ENCODE measurements at places on chromosomes 3 and 15.

- no peak for DNase-seq
Measured at GRCh38 chr3:127911421-127911931, 3.6 kb upstream of the KBTBD12 start.

DNA sequence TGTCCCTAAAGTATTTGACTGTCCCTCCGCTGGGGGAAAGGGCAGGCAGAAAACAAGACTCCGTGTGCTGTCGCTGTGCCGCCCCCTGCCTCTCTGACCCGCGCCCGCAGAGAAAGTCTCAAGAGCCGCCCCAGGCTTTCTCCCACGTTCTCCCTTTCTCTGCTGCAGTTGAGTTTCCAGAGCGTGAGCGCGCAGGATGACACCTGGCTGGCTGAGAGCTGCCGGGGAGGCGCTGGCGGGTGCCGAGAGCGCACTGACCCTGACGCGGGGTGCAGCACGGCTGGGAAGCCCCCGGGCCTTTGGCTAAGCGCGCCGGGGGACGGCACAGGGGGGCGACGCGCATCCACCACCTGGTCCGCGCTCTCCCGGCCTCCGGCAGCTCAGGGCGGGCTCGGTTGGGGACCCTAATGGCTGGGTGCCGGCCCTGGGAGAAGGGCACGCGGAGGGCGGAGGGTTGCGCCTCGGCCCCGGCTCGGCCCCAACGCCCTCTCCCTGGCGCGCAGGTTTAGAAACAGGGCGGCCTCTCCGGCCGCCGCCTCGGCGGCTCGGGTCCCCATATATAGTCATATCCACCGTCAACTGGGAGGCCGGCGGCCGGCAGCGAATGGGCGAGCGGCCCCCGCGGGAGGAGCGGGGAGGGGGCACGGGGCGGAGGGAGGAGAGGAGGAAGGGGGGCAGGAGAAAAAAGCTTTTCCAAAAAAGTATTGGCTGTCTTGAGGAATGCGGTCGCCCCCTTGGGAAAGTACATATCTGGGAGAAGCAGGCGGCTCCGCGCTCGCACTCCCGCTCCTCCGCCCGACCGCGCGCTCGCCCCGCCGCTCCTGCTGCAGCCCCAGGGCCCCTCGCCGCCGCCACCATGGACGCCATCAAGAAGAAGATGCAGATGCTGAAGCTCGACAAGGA, at the start of gene TPM1:
TPM1 (plus strand) TSS at position 774 of the 903 bp plus-strand sequence; CDS start at position 857, 83 bp downstream.
- no peak for DNase-seq

DNA sequence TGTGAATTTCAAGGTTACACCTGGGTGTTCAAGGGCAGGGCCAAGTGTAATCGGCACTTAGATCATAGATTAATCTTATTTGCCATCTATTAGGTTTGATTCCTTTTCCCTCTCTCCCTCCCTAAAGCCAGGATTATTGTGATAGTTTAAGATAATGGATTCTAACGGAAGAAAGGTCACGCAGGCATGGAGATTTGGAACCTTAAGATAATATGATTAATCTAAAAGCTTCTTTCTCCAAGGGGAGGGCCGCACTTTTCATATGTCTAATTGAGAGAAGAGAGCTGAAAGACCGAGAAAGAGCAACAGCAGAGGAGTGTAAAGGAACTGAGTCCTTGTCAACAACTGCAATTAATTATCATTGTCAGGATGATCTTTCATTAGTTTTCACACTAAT, 858.8 kb upstream of the NR2F2 start:
- DNase-seq, result no peak

- DNase-seq, result no peak
Measured at GRCh38 chr15:51097553-51098330, 3.0 kb upstream of the TNFAIP8L3 start.

DNA sequence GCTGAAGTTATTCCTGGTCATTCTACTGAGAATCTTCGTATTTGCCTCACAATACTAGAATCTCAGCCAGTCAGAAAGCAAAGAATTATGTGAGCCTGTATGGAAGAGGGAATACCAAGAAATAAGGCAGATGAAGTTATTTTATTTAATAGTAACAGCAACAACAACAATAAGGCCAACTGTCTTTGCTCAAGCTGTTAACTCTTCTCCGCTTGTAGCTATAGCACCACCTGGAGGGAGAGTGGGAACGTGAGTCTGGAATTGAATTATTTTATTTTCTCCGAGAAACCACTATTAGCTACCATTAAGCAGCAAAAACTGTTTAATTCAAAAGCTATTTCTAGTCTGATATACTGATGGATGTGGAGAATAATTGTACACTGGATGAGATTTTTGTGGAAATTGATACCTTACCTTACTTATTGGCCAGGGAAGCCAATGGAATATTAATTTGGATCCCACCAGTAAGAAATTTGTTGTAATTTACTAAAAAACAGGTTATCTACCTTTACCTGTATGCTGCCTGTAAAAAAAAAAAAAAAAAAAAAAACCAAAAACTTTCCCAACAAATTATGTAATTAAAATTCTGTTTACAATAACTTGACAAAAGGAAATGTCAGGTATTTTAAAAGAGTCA, 50.1 kb downstream of the CALML4 start:
- no peak for DNase-seq

DNA sequence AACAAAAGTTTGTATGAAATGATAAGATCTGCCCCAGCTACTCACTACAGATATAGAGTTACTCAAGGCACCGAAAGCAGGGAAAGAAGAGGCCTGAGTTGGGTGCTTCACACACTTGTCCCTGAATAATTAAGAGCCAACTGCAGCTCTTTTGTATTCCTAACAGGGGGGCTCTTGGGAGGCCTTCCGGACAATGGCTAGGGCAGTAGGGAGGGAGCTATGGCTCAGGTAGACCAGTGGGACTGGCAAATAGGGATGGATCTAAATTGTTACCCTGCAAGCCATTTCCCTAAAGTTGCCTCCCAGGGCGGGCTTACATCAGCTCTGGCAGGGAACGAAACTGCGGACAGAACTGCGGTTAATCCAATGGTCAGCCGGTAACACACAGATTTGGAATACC, 6.2 kb downstream of the SEMA5B start:
- no peak for DNase-seq

- no peak for DNase-seq
Measured at GRCh38 chr3:5343459-5343858, 156.0 kb downstream of the EDEM1 start.

- DNase-seq, result no peak
Measured at GRCh38 chr15:78977091-78977571, 32.3 kb upstream of the CTSH start.

DNA sequence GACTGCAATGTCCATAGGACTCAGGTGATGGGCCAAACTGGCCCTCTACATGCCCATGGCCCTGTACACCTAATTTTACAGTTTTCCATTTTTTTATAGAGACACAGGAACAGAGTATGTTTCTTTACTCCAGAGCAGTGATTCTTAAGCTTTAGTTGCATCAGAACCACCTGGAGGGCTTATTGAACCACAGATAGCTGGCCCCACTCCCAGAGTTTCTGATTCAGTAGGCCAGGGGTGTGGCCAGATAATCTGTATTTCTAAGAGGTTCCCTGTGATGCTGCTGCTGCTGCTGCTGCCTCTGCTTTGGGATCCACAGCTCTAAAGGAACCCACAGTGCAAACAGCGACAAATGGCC, 5.1 kb downstream of the RBP1 start:
- no peak for DNase-seq

GRCh38 chr15:59367022-59367451, 5.6 kb downstream of the MYO1E start:
- no peak for DNase-seq

- peak; percentile 28 for DNase-seq
Measured at GRCh38 chr3:15899388-15899787, 101.6 kb upstream of the ANKRD28 start.

DNA sequence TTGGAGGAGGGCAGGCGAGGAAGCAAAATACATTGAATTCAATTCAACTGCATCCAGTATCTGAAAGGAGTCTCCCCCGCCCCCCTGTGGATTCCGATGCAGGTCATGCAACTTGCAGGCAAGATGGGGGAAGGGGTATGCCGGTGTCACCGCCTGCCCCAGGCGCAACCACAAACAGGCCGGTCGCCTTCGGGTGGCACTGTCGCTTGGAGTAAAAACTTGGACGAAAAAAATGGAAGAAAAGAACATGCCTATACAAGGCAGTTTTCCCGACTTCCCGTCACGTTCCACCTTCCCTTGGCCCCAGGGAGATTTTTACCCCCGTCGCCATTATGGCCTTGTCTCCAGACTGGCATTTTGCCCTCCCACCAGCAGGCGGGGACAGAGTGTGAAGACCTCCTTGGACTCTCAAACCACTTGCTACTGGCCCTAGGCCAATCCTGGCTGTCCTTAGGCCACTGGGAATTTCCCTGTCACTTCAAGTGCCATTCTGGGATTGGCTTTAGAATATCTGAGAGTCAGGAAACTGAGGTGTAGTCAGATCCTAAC, 1.6 kb upstream of the NTRK3 start:
- DNase-seq, result peak; percentile 19

- DNase-seq, result no peak
Measured at GRCh38 chr3:182789371-182789770, 3.9 kb upstream of the ATP11B start.

DNA sequence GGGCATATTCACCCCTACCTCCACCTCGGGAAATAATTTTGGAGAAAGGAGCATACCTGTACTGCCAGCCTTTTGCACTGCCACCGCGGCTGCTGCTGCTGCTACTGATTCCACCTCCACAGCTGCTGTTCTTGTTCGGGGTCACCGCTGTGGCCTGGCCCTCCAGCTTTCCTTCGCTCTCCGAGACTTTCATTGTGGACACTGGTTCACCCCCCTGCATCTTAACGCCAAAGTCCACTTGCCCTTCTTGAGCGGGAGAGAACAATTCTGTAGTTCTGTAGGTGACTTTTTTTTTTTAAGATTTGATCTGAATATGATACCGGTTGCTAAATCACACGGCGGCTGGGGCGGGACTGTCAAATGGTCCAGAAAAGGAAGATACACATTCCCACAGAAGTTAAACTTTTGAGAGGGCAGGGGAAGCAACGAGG, 701 bp downstream of the OSBPL11 start:
- DNase-seq, result peak; percentile 28

DNA sequence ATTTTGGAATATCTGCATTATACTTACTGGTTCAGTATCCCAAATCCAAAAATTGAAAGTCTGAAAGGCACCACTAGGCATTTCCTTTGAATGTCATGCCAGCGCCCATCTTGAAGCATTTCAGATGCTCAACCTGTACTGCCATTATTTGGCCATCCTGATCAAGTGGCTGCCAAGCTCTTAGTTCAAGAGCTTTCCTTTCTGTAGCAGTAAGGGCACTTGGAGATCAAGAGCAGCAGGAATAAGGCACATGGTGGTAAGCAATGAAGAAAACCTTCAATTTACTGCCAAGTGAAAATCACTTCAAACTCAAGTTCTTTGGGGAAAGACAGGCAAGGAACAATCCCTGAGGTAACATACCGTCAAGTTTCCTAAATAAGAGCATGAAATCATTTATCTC, 10.0 kb downstream of the RHOA start:
- DNase-seq, result no peak

GRCh38 chr3:50089609-50089945, 858 bp downstream of the RBM5 start:
- DNase-seq, result no peak

DNA sequence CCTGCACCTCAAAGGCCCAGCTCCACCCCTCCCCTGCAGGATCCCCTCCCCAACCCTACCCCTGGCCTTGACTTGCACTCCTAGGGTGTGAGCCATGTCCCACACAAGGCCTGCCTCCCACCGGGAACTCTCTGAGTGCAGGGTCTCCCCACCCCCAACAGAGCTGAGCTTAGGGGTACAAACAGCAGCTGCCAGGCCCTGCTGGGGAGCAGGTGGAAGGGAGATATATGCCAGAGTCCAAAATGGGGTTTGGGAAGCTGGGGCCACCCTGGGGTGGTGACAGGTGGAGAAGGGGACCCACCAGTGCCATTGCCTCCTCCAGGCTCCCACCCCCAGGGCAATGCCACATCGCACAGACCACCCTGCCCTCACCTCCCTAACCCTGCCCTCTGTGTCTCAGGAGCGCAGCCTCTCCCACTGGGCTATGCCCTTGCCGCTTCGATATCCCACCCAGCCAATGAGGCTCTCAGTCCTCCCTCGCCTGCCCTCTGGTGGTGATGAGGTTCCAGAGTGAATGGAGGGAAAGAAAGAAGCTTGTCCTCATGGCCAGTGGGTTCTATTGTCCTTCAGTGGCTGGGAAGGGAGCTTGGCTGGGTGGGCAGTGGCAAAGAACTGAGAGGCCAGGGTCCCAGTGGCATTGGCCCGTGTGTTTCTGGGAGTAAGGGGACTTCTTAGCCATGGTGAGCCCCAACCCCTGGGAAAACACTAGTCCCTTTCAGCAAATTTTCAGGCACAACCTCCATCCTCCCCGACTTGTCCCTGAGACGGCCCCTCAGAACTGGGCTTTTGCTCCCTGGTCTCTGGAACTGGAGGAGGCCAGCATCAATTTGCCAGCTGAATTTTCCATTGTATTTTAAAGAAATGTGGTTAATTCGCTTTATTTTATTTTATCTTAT, 46.8 kb downstream of the CYP11A1 start:
- DNase-seq, result peak; percentile 77

GRCh38 chr3:86739244-86739643, 251.7 kb downstream of the VGLL3 start:
- no peak for DNase-seq

DNA sequence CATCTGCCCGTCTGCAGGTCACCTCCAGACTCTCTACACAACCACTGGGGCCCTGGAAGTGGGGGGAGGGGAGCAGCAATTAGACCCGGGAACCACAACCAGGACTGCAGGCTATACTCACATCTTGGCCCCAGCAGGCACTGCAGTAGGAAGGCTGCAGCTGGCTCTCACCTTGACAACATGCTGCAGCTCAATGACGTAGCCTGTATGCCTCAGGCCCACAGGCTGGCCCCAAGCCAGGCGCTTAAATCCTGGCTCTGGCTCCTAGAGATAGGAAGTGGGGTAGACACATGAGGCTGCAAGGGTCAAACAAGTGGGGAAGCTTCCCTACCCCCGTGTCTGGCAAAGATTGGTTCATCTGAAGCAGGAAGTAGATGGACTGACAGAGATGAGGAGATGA, 4.6 kb upstream of the QRICH1 start:
- DNase-seq, result peak; percentile 73

- DNase-seq, result peak; percentile 94
Measured at GRCh38 chr15:89367485-89368451, 33.1 kb upstream of the POLG start.

DNA sequence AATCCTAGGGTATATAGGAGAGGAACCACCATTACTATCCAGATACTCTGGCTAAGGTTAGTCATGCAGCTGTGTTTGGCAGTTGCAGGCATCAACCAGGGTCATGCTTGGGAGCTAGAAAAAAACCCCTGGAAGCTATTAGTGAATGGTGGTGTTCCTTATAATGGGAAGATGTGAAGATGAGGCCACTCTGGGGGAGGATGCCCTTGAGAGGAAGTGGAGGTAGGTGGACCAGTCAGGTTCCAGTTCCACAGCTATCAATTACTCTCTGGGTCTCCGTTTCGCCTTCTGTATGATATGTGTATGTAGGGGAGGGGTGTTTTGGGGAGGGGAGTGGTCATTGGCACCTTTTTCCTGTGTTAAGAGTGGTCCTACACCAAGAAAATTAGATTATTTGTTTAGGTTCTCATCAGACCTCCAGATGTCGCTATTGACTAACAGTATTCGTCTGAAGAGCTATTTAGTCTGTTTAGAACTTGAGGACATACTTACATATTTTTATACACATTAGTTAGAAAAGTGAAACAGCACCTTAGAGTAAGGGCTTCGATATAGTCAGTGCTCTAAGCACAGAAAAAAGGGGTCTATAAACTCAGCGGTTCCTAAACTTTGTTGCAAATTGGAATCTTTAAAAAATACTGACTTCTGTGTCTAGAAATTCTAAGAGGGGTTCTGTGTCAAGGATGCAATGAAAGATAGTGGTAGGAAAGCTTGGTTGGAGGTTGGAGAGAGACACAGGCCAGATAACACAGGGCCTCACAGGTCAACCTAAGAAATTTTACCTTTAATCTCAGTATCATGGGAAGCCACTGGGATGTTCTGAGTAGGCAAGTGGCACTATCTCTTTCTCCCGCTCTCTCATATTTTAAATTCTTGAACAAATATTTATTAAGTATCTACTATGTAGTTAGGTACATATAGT, 9.1 kb upstream of the HPS3 start:
- DNase-seq, result peak; percentile 12

Measured in K562 (cell line).